Esophagus muscularis mucosa (tissue), 4 donors: ENCODE measurements at places on chromosomes 13 and 19. TPM values are rescaled to one million over a fixed set of nuclear protein-coding genes. Genes with fewer than 3 reads are reported as not detected.

- H3K36me3 ChIP-seq = no peaks in the 10 kb centered on the region
- H3K27me3 ChIP-seq = no peaks in the 10 kb centered on the region
- H3K4me3 ChIP-seq = no peak overlapping the region
- no peak overlapping the region for H3K27ac ChIP-seq
These were observed 661.7 kb downstream of the SLITRK6 start for GRCh38 chr13:85137516-85137915.

- peaks cover 11% of the 10 kb centered on the region for H3K4me1 ChIP-seq
- H3K27me3 ChIP-seq = no peaks in the 10 kb centered on the region
- no peak overlapping the region for H3K27ac ChIP-seq
- no peak for DNase-seq
- H3K4me3 ChIP-seq = no peak overlapping the region
These were observed 331.3 kb downstream of the UQCRFS1 start for GRCh38 chr19:28881616-28882015.

DNA sequence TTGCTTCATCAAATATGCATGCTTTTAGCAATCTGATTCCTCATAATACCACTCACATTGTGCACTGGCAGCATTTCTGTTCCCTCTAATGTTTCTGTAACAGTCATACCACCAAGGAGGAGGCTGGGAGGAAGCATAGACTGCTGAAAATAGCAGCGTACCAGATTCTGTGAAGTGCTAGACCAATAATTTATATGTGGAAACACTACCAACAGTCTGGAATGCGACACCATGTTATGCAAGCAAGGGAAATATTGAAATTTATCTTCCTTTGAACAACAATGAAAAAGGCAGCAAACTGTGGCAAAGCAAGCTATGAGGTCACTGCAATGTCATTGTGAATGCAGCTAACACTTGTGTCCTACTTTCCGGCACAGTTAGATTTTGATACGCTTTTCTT, 1388.0 kb downstream of the EFNB2 start:
- H3K4me3 ChIP-seq = no peak overlapping the region
- DNase-seq = no peak
- H3K27me3 ChIP-seq = no peaks in the 10 kb centered on the region
- H3K36me3 ChIP-seq = no peaks in the 10 kb centered on the region

- H3K36me3 ChIP-seq = peaks cover 83% of the 10 kb centered on the region
- no peaks in the 10 kb centered on the region for H3K27me3 ChIP-seq
- no peaks in the 10 kb centered on the region for H3K4me1 ChIP-seq
- no peak overlapping the region for H3K4me3 ChIP-seq
These were observed 38.0 kb upstream of the EHD2 start for GRCh38 chr19:47675271-47675670.

GRCh38 chr13:28425793-28426192, 69.1 kb downstream of the FLT1 start:
- H3K4me3 ChIP-seq = no peak overlapping the region
- H3K27ac ChIP-seq = no peak overlapping the region
- DNase-seq = no peak
- peaks cover 10% of the 10 kb centered on the region for H3K4me1 ChIP-seq
- H3K36me3 ChIP-seq = no peaks in the 10 kb centered on the region

The CABP5 gene
- not detected for total RNA-seq

The NTN5 gene
- 0.34 TPM for total RNA-seq
